Spleen (tissue), 13 donors: ENCODE measurements at places on chromosomes 13 and 19. TPM values are rescaled to one million over a fixed set of nuclear protein-coding genes. Genes with fewer than 3 reads are reported as not detected.

The NLRP5 gene
- not detected for total RNA-seq

The NFKBIB gene
- 29.0 TPM for total RNA-seq

GRCh38 chr13:87684850-87685742, 13.9 kb downstream of the SLITRK5 start:
- no peak for DNase-seq

DNA sequence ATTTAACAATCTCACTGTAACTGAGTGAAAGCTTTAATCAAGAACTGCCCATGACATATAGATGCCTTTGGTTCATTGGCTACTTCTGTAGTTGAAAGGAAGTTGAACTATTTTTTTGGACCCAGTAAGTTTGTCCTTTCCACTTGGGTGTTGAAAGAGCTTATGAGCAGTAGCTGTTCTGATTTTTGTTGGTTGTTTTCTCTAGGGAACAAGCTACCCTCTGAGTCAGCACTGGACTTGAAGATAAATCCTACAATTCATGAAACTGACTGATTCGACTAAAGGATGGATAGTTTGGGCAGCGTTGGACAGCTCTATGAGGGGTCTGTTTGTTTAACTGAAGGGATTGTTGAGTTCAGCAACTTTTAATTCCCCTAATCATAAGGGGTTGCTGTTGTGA, 101.0 kb downstream of the PAN3 start:
- no peak for DNase-seq

- no peak for DNase-seq
Measured at GRCh38 chr13:71606818-71607217, 260.2 kb downstream of the DACH1 start.

The CATSPERD gene
- not detected for total RNA-seq

The CEACAM8 gene
- 14.3 TPM for total RNA-seq

DNA sequence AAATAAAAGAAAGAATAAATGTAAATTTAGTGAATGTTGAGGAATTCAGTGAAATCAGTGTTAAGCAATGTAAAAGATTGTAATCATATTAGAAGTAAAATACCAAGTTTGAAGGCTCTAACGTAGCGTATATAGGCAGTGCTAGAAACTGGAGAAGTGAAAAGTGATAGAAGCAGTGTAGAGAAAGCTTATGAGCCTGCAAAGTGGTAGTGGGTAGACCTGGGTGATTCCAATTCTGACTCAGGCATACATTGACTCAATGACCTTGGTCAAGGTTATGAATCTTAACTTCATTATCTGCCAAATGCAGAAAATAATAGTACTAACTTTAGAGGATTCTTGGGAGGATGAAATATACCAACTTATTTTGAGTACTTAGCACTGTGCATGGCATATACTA, 4.1 kb downstream of the SLC10A2 start:
- no peak for DNase-seq

DNA sequence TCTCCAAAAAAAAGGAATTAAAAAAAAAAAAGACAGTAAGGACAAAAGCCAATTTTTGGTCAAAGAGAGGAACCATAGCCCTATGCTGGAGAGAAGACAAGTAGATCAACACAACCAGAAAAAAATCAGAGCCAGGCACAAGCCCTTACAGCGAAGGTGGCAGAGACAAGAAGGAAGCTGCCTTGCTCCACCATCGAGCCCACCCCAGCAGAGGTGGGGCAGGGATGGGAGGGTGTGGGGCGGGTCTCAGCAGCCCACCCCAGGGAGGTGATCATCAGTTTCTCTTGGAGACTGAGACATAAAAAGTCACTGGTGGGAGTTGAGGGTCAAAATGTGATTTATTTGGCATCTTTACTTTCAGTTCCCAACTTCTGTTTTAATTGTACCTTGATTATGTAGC, 332.4 kb downstream of the FOXO1 start:
- DNase-seq, result no peak

GRCh38 chr13:78786459-78786858, 127.5 kb upstream of the OBI1 start:
- DNase-seq, result no peak

The SMAD9 gene
- 2.0 TPM for total RNA-seq

DNA sequence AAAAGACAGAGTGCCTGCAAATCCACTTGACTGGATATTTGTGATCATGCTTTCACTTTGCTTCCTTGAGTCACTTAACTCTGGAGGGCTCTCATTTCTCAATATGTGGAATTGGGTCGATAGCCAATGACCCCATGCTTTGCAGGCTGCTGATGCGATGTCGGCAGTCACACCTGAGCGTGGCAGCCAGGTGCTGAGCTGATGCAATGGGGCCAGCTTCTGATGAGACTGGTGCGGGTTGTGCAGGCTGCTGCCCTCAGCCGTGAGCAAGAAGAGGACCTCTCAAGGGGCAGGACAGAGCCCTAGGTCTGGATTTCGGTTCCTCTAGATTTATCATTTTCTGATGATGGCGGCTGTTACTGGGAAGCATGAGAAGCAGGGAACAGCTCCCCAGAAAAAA, 334.1 kb downstream of the TEX29 start:
- DNase-seq, result no peak

The SLC7A9 gene
- total RNA-seq, result 1.1 TPM

The ZNF625 gene
- 5.7 TPM for total RNA-seq

The CRTC1 gene
- 8.8 TPM for total RNA-seq

GRCh38 chr13:111474136-111475002, 153.9 kb downstream of the TEX29 start:
- no peak for DNase-seq

The ZNF492 gene
- total RNA-seq, result 0.79 TPM

DNA sequence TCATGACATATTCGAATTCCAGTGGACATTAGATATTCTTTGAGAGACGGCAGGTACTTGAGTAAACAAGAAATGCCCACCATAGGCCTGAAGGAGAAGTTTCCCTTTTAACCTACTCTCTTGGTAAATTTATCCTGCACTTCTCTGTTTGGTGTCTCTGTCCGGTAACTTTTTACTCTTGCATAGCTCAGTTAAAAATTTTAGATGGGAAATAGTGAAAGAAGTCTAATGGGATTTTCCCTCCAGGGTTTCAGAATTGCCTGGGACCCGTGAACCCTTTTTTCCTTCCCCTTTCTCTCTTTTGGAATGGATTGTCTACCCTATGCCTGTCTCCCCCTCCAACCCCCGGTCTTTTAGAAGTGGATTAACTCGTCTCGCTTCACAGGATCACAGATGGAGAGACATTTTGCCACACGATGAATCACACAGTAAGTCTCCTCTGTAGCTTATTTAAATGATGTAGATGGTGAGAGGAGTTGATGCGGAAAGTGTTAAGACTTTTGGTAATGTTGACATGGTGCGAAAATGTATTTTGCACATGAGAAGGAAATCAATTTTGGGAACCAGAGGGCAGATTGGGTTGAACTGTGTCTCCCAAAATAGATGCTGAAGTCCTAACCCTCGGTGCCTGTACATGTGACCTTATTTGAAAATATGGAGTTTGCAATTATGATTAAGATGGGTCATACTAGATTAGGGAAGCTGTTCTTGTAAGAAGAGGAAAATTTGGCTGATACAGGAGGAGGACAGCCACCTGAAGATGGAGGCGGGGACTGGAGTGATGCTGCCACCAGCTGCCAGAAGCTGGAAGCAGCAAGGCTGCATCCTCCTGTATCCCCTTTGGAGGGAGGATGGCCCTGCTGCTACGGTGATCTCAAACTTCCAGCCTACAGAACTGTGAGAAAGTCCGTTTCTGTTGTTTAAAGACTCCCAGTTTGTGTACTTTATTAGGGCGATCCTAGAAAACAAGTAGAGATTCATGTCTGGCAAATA, 711 bp upstream of the MIPEP start:
- no peak for DNase-seq

DNA sequence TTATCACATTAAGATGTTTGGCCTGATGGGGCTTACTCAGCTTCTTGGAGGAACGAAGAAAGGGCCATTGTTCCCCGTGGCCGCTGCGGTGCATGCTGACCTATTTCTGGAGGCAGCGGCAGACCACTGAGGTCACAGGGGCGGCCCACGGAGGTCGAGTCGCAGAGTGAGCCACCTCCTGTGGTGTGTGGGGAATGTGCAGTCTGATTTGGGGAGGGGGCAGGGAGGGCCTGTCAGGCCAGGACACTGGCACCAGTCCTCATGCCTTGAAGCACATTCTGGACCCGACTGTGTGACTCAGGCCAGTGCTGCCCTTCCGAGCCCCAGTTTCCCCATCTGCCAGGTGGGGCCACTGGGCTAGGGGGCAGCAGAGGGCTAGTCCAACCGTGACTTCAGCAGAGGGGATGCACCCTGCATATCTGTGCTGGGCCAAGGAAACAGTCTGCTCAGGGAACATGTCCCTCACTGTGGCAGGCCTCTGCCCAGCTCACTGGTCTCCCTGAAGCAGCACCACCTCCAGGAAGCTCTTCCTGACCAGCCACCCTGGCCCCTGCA, 6.3 kb downstream of the SLC7A10 start:
- DNase-seq, result no peak

DNA sequence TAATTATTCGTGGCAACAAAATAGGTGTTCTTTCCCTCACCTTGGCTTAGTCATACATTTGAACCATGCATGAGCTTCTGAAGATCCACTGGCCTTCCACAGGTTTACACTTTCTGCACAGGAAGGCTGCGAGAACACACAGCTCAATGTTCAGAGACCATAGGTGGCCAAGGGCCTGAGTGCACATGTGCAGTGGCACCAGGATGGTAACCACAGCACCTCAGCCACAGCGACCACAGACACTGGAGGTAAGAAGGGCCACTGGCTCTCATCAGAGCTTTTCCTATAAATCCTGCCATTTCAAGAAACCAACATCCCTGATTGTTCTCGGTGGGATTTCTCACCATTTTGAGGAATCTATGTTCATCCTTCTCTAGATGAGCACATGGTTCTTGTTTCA, 1.6 kb downstream of the DCLK1 start:
- no peak for DNase-seq

GRCh38 chr19:54532528-54532927, 29.9 kb downstream of the LAIR2 start:
- DNase-seq, result no peak

The KCNRG gene
- 1.5 TPM for total RNA-seq

The FBN3 gene
- total RNA-seq, result not detected

GRCh38 chr13:90084684-90085290, 1262.7 kb upstream of the MIR17HG start:
- no peak for DNase-seq

The PSG2 gene
- total RNA-seq, result not detected

DNA sequence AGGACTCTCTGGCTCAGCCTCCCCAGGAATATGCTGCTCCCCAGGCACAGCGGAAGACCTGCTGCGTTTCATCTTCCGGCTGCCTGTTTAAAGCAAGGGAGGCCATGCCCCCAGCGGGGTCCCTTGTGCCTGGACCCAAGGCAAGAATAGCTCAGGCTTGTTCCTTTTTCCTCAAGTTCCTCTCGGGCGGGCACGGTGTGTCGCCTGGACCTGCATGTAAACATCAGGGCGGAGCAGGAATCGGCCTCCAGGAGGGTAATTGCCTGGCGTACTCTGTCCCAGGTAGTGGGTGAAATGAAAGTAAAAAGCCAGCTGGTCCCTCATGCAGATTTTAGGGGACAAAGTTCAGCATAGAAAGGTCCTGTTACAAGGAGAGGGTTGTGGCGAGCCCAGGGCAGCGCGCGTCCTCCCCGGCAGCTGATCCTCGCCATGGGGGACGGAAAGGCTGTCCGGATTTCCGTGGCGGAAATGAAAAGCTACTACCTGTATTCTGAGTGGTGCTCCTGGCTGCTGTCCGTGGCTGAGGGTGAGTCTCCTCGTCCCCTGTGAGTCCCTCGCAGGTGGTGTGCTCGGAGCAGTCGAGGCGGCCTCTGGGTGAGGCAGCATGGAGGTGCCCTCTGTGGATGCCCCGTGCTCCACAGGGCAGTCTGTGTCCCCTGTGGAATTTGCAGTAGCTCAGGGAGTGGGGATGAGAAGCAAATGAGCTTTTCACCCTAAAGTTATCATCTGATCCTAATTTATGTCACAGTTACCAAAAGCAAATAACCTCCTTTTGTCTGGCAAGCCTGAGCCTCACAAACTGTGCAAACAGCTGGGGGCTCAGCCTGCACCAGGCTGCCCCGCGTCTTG, 16.2 kb downstream of the MCF2L start:
- DNase-seq, result no peak

The ZNF570 gene
- total RNA-seq, result 8.3 TPM
